ENCODE measurements at places on chromosomes 16 and 17.

GRCh38 chr16:29028457-29029167, 43.8 kb downstream of the LAT start:
- DNase-seq, result no peak

- no peak for DNase-seq
These were observed 16.2 kb downstream of the CA4 start for GRCh38 chr17:60165971-60166370.

- no peak for DNase-seq
These were observed 2.6 kb downstream of the CANT1 start for GRCh38 chr17:79006794-79007503.

DNA sequence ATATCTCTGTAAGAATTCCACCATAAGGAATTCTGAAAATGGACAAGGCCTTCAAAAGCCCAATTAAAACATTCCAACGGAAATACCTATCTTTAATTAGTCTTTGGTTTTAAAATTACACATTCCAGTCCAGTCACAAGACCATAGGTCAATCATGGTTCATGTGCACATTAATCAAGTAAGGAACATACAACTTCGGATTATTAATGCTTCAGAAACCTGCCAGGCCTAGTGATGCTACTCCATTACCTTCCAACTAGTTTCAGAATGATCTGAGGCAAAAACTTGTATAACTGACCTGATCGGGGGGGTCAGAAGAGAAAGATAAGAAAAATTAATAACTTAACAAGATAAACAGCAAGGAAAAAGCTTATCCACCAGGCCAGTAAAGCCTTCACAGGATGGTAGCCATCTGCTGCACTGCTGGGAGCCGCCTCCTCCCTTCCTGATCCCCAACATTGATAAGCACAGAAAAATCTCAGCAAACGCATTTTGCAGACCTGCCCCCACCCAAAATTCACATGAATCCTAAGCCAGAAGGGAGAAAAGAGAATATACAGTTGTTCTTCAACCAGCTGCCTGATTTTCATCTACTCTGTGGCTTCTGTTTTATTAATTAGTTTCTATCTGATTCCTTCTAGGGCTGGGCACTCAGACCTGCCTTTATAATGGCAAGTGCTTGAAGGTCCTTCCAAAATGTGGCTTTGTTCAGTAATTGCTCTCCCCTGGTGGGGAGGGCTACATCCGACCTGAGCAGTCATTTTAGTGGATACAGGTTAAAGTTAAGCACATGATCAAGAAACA, 6.0 kb downstream of the SDR42E1 start:
- no peak for DNase-seq

DNA sequence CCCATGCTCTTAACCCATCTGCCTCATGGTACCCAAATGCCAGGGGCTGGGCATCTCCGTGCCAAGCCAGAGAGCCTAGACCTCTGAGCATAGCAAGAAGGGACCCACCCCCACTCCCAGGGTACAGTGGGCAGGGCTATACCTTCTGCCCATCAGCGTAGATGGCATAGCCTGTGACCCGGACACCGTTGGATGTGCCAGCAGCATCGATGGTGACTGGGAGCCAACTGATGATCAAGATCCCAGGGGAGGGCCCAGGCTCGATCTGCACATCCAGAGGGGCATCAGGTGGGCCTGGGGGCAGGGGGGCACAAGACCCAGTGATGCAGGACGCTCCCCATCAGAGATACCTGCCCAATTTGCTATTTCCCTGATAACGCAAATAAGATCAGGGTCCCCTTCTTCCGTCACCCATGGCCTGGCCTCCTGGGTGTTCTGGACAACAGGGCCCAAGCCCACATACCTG, 17.1 kb downstream of the TSPOAP1 start:
- no peak for DNase-seq
